ENCODE measurements at places on chromosomes 11 and 22. TPM values are rescaled to one million over a fixed set of nuclear protein-coding genes. Genes with fewer than 3 reads are reported as not detected.
A peak's percentile ranks its signal among the peaks of the same experiment; 100 is the strongest.

- no peak overlapping the region for H3K27ac ChIP-seq
- no peak overlapping the region for H3K4me3 ChIP-seq
- H3K4me1 ChIP-seq = no peaks in the 10 kb centered on the region
- peak; percentile 44 for DNase-seq
Observed at GRCh38 chr11:17607591-17608570, 60.8 kb downstream of the OTOG start.

DNA sequence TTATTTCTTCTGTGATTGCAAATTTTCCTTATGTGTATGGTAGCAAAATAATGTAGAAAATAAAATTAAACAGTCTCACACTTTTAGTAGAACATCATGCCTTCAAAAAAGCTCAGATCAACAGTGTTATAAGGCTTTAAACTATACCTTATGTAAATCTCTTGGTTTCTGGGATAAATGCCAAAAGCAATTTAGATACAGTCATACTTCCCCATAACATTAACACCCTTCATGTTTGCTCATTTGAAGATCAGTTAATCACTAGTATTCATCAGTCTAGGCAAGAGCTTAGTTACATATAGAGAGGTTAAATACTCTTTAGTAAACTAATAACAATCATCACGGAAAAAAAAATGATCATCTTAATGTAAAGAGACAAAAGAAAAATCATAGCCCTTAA lies 421.8 kb upstream of the ANO3 start:
- H3K4me1 ChIP-seq = no peaks in the 10 kb centered on the region
- no peaks in the 10 kb centered on the region for H3K27me3 ChIP-seq
- H3K4me3 ChIP-seq = no peak overlapping the region
- no peak overlapping the region for H3K27ac ChIP-seq
- DNase-seq = no peak
- no peaks in the 10 kb centered on the region for H3K36me3 ChIP-seq

- no peak for DNase-seq
- H3K4me3 ChIP-seq = no peak overlapping the region
- H3K4me1 ChIP-seq = no peaks in the 10 kb centered on the region
- H3K36me3 ChIP-seq = no peaks in the 10 kb centered on the region
Observed at GRCh38 chr11:107182978-107183377, 164.7 kb upstream of the GUCY1A2 start.

DNA sequence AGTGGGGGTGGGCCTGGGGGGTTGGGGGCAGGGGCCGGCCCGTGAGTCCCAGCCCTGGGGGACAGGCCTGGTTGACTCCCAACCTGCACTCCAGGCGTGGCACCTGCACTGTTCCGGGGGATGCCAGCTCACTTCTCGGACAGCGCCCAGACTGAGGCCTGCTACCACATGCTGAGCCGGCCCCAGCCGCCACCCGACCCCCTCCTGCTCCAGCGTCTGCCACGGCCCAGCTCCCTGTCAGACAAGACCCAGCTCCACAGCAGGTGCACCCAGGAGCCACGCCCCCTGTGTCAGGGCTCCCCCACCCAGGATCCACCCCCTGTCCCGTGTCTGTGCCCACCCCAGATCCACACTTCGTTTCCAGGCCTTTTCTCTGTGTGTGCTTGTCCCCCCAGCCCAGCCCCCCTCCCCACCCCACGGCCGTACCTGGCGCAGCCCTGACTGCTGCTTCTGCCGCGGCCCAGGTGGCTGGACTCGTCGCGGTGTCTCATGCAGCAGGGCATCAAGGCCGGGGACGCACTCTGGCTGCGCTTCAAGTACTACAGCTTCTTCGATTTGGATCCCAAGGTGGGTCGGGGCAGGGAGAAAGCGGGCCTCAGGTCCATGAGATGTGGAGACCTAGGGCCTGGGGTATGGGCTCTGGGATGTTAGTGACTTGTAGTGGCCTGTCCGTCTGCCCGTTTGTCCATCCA lies 4.8 kb downstream of the FERMT3 start:
- DNase-seq = no peak
- H3K27ac ChIP-seq = peak overlapping the region; percentile 6
- no peak overlapping the region for H3K4me3 ChIP-seq
- no peaks in the 10 kb centered on the region for H3K27me3 ChIP-seq
- H3K4me1 ChIP-seq = peaks cover 25% of the 10 kb centered on the region
- H3K36me3 ChIP-seq = peaks cover 69% of the 10 kb centered on the region

GRCh38 chr22:49137206-49137840 lies 690.4 kb downstream of the BRD1 start:
- H3K27ac ChIP-seq = no peak overlapping the region
- no peak for DNase-seq
- H3K27me3 ChIP-seq = peaks cover 5% of the 10 kb centered on the region
- H3K4me3 ChIP-seq = no peak overlapping the region

DNA sequence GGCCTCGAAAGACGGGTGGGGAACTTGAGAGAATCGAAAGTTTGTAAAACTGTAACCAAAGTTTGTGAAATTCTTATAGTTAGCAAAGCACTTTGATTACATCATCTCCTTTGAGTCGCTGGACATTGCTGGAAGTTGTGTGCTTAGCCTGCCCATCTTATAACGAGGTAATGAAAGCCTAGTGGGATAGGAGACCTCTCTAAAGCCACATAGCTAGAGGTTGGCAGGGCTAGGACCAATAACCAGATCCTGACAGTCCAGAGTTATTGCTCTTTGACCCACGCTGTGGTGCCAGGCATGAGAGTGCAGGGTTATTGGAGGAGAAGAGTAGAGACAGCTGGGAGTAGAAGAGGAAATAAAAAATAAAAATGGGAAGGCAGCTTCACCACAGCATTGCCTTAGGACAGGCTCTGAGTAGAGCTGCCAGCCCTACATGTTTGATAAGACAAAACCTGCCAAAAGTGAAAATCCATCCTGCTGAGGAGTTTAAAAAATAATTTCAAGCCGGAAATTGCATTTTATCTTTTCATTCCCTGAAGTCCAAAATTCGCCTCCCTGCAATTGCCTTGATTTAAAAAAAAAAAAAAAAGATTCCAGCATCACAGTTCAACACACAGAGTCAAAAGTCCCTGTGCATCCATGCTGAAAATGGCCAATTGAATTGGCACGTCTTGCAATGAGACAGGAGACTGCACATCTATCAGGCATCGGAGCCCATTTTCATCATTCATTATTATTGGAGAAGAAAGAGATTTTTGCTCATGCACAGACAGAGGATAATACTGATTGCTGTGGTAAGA lies 225.5 kb upstream of the POU2AF2 start:
- H3K36me3 ChIP-seq = no peaks in the 10 kb centered on the region
- H3K4me1 ChIP-seq = no peaks in the 10 kb centered on the region
- H3K27me3 ChIP-seq = peaks cover 11% of the 10 kb centered on the region
- no peak overlapping the region for H3K27ac ChIP-seq
- no peak for DNase-seq

- peaks cover 30% of the 10 kb centered on the region for H3K36me3 ChIP-seq
- DNase-seq = peak; percentile 60
- H3K27me3 ChIP-seq = no peaks in the 10 kb centered on the region
Observed at GRCh38 chr11:74019104-74019738, 10.3 kb upstream of the UCP3 start.

- no peaks in the 10 kb centered on the region for H3K27me3 ChIP-seq
- no peaks in the 10 kb centered on the region for H3K36me3 ChIP-seq
- H3K27ac ChIP-seq = no peak overlapping the region
- H3K4me3 ChIP-seq = no peak overlapping the region
Observed at GRCh38 chr11:107118025-107118720, 99.9 kb upstream of the GUCY1A2 start.

- H3K4me3 ChIP-seq = no peak overlapping the region
- no peaks in the 10 kb centered on the region for H3K27me3 ChIP-seq
- no peaks in the 10 kb centered on the region for H3K4me1 ChIP-seq
- no peak for DNase-seq
- no peak overlapping the region for H3K27ac ChIP-seq
- H3K36me3 ChIP-seq = peaks cover 18% of the 10 kb centered on the region
Observed at GRCh38 chr22:19932367-19933206, 9.0 kb upstream of the COMT start.

DNA sequence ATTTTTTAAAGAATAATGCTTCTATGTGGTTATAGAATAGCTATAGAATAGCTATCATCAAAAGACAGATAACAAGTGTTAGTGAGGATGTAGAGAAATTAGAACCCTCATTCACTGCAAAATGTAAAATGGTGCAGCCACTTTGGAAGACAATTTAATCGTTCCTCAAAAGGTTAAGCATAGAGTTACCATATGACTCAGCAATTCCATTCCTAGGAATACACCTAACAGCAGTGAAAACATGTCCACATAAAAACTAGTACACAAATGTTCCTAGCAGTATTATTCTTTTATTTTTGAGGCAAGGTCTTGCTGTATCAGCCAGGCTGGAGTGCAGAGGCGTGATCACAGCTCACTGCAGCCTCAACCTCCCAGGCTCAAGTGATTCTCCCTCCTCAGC lies 34.0 kb downstream of the RTL6 start:
- H3K27me3 ChIP-seq = peaks cover 11% of the 10 kb centered on the region
- H3K27ac ChIP-seq = no peak overlapping the region
- no peak overlapping the region for H3K4me3 ChIP-seq

- H3K27ac ChIP-seq = peak overlapping the region; percentile 93
- H3K27me3 ChIP-seq = peaks cover 1% of the 10 kb centered on the region
- H3K4me1 ChIP-seq = peaks cover 30% of the 10 kb centered on the region
- H3K36me3 ChIP-seq = peaks cover 20% of the 10 kb centered on the region
- H3K4me3 ChIP-seq = peak overlapping the region; percentile 90
- DNase-seq = peak; percentile 73
Observed at GRCh38 chr22:21641417-21641788, 699 bp upstream of the SDF2L1 start.

Gene LMNTD2
- total RNA-seq = 0.47 TPM

Gene MPEG1
- not detected for total RNA-seq

Gene DEUP1
- not detected for total RNA-seq

Gene OMP
- not detected for total RNA-seq

Gene CAT
- 19.0 TPM for total RNA-seq

Gene MRPL21
- total RNA-seq = 120 TPM

Gene CELSR1
- total RNA-seq = 0.37 TPM

GRCh38 chr11:10674440-10674855 lies 19.1 kb downstream of the IRAG1 start:
- H3K27me3 ChIP-seq = peaks cover 49% of the 10 kb centered on the region
- no peak overlapping the region for H3K27ac ChIP-seq
- no peak overlapping the region for H3K4me3 ChIP-seq

DNA sequence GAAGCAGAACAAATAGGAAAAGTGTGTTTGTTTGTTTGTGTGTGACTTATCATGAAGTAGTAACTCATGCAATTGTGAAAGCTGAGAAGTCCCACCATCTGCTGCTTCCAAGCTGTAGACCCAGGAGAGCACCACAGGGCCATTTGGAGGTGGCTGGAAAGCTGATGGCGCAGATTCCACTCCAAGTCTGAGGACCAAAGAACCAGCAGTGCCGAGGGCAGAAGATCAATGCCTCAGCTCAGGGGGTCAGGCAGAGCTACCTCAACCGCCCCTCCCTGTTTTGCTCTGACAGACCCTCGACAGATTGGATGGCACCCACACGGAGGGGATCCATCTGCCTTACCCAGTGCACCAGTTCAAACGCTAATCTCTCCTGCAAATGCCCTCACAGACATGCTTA lies 896.2 kb downstream of the BRD1 start:
- H3K36me3 ChIP-seq = no peaks in the 10 kb centered on the region
- DNase-seq = no peak
- H3K4me3 ChIP-seq = no peak overlapping the region
- H3K4me1 ChIP-seq = no peaks in the 10 kb centered on the region

GRCh38 chr11:70364745-70365543 lies 33.4 kb upstream of the CTTN start:
- peak overlapping the region; percentile 97 for H3K27ac ChIP-seq
- peaks cover 25% of the 10 kb centered on the region for H3K4me1 ChIP-seq
- H3K27me3 ChIP-seq = no peaks in the 10 kb centered on the region

DNA sequence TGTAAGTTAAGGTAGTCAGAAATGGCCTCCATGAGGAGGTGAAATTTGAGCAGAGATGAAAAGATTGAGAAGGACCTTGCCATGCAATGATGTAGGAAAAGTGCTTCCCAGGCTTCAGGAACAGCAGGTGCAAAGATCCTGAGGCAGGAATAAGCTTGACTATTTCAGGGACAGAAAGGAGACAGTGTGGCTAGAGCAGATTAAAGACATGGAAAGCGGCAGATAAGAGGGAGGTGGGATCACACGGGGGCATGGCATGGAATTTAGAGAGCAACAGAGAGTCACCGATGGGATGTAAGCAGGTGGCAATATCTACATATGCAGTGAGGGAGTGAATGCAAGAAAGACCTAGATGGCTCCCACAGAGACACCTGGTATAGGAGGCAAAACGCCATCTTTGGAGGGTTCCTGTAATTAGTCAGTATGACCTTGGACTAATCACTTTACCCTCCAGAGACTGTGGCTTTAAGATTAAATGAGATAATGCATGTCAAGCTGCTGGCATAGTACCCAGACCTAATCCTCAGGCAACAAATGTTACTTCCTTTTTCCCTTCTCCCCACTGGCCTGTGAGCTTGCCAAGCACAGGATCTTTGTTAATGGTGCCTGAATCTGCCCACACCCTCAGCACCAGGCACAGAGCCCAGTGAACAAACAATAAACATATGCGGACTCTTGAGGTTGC lies 24.6 kb upstream of the ACER3 start:
- no peak overlapping the region for H3K27ac ChIP-seq
- DNase-seq = no peak
- peaks cover 19% of the 10 kb centered on the region for H3K27me3 ChIP-seq
- H3K4me3 ChIP-seq = no peak overlapping the region

DNA sequence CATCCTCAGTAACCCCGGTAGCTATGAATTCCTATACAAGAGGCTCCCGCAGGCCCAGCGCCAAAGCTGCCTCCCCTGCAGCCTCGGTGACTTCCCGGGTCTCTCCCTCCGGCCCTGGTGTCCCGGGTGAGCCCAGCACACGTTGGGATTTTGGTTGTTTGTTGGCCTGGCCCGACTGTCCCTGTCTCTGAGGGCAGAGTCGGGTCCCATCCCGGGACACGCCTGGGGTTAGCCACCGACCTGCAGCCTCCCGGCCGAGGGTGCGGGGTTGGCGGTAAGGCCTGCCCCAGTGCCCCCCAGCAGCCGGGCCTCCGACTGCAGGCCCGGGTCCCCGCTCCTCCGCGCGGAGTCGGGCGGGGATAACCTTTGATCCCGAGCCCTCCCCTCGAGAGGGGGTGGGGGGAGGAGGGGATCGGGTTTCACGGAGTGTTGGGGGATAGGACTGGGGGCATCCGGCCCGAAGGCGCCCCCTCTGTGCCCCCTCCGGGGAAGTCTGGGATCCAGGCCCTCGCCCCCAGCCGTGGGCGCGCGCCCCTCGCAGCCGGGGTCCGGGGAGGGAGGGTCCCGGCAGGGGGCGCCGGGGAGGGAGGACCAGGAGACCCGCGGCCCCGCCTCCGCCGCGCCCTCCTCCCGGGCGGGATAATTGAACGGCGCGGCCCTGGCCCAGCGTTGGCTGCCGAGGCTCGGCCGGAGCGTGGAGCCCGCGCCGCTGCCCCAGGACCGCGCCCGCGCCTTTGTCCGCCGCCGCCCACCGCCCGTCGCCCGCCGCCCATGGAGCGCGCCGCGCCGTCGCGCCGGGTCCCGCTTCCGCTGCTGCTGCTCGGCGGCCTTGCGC lies at the start of gene FBLN1:
TSS of gene FBLN1 (plus strand) at position 669 of the 835 bp plus-strand sequence. CDS start at position 772, 103 bp downstream.
- no peak within 1 kb of the TSS for H3K4me3 ChIP-seq
- no peaks in the 10 kb centered on the region for H3K4me1 ChIP-seq
- no peaks in the 10 kb centered on the region for H3K36me3 ChIP-seq
- peaks cover 35% of the 10 kb centered on the region for H3K27me3 ChIP-seq
- DNase-seq = no peak

- peaks cover 51% of the 10 kb centered on the region for H3K27me3 ChIP-seq
- H3K36me3 ChIP-seq = no peaks in the 10 kb centered on the region
- peak; percentile 93 for DNase-seq
- peaks cover 33% of the 10 kb centered on the region for H3K4me1 ChIP-seq
- H3K27ac ChIP-seq = peak within 1 kb of the TSS; percentile 76
Observed at GRCh38 chr11:10293423-10294289, at the start of gene SBF2. Gene SBF2, minus strand, starts transcription at chr11:10294219. Its CDS starts 150 bp downstream, at chr11:10294069.

Gene LSP1
- 303 TPM for total RNA-seq

Gene HEPHL1
- total RNA-seq = not detected

All from activated CD4-positive, alpha-beta T cell treated with anti-CD3 and anti-CD28 coated beads, Interleukin-2, amount 10 ng/mL, durations not matched to agents 24 days and 14 days (primary cell).